ENCODE measurements at places on chromosomes 4 and X. TPM values are rescaled to one million over a fixed set of nuclear protein-coding genes. Genes with fewer than 3 reads are reported as not detected.

The PCDH7 gene
- total RNA-seq, result 169 TPM

The MSX1 gene
- total RNA-seq, result 9.4 TPM

The DMRTC1B gene
- total RNA-seq, result not detected

The LDB2 gene
- total RNA-seq, result 81.2 TPM

The SOX3 gene
- total RNA-seq, result not detected

The SLC34A2 gene
- total RNA-seq, result not detected

The CCNB3 gene
- 0.26 TPM for total RNA-seq

The ADAM29 gene
- total RNA-seq, result not detected

The CSTF2 gene
- total RNA-seq, result 14.4 TPM

The ATOH1 gene
- total RNA-seq, result not detected

The SULT1B1 gene
- total RNA-seq, result 3.0 TPM
